ENCODE measurements at places on chromosomes 7 and 10.

DNA sequence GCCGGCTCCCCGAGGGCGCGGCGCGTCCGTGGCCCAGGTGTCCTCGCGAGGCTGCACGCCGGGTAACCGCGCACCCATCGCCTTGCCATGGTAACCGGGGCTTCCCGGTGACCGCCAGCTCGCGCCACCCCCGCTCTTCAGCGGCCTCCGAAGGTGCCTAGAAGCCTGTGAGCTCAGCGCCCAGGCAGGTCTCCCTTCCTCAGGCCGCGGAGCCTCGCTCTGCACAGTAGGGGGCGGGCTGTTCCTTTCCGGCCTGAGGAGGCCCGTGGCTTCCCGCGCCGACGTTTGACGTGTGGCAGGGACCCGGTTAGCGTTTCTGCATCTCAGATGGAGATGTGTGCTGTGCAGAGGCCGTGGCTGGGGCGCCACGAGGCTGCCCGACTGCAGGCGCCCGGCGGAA, 117.1 kb downstream of the DYNC2I1 start:
- DNase-seq = no peak

DNA sequence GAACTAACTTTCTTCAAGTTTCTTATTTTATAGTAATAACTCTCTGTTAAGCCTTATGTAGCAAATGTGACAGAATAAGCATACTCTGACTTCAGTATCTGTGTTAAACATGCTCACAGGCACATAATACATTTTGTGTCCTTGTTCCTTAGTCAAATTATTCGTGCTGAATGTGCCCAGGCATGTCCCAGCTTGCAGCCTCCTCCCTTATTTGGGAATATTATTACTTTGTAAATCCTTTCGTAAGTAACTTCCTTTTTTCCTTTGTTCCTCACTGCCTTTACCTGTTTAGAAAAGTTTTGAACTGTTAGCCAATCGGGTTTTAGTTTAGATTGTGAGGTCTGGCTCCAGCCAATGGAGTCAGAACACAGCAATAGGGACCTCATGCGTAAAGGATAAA, 46.9 kb downstream of the GALNT11 start:
- DNase-seq = no peak

DNA sequence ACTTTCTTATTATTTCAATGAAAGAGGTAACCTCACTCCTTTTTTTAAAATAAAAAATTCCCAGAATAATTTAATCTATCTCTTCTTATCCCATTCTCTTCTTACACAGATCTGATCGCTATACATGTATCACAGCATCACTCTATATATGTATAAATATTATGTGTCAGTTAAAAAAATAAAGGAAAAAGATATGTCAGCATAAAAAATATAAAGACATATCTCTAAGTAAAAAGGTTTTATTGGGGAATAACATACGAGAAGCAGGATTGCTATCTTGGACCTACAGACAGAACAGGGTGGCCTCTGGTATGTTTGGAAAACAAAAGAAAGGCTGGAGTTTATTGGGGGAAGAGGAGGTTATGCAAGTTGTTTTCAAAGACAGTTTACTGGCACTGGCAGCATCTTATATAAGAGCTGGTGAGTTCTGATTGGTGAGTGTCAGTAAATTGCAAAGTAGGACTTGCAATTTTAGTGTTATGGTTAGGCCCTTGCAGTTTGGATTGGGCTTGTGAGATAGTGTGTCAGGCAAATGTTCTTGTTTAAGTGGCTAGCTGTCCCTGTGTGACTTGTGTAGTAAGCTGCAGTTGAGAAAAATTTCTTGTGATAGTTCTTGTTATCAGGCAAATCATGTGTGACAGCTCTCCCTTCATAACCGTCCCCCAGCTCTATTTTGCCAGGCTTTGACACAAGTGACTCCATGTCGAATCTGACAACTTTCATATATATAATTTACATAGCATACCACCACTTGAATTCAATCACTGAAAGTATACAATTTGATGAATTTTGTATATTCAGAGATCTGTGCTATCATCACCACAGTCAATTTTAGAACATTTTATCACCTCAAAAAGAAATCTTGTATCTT, 118.2 kb downstream of the HBP1 start:
- no peak for DNase-seq

GRCh38 chr7:127803626-127804025, 151.6 kb downstream of the SND1 start:
- no peak for DNase-seq

DNA sequence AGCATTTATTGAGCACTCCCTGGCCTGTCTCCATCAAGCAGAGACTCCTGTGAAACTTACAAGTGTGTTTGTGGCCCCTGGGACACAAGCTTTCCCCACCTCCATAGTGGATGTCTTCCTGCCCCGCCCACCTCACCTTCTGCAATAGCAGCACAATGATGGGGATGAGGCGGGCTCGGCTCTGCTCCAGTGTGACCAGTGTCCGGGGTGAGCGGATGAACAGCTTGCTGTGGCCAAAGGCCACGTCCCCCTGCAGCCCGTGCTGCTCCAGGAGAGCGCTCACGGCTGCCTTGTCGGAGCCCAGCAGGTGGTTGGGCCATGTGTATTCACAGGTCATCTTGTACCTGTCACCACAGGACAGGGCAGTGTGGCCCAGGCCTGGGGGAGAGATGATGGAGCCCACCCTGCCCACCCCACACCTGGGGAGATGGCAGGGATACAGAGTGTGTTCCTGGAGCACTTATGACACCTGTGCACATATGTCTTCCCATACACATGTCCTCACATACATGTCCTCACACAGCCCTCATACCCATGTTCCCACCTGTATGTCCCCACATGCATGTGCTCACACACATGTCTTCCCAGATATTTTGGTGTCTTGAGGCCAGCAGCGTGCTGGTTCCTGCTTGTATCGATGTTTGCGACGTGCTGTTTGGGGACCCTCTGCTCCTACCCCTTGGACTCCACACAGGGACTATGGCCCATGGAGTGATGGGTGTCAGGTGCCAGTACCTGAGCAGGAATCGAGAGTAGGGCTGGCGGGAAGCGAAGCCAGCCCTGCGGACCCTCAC, 12.7 kb downstream of the MYO1G start:
- DNase-seq = no peak

- no peak for DNase-seq
Observed at GRCh38 chr10:110857265-110858171, 14.2 kb upstream of the PDCD4 start.

GRCh38 chr7:131858611-131859010, 302.2 kb upstream of the PODXL start:
- DNase-seq = no peak

DNA sequence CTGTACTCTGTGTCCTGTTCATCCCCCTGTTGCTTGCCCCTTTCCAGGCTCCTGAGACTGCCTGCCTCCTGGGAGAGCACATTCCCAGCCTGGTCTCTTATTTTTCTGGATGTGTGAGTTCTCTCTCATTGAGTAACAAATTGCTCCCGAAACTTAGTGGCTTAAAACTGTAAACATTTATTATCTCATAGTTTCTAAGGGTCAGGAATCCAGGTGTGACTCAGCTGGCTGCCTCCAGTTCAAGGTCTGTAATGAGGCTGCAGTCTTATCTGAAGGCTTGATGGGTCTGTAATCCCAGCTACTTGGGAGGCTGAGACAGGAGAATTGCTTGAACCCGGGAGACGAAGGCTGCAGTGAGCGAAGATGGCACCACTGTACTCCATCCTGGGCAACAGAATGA, 53.6 kb upstream of the PRR15 start:
- no peak for DNase-seq

GRCh38 chr7:37440738-37441385, 7.8 kb downstream of the ELMO1 start:
- DNase-seq = no peak

DNA sequence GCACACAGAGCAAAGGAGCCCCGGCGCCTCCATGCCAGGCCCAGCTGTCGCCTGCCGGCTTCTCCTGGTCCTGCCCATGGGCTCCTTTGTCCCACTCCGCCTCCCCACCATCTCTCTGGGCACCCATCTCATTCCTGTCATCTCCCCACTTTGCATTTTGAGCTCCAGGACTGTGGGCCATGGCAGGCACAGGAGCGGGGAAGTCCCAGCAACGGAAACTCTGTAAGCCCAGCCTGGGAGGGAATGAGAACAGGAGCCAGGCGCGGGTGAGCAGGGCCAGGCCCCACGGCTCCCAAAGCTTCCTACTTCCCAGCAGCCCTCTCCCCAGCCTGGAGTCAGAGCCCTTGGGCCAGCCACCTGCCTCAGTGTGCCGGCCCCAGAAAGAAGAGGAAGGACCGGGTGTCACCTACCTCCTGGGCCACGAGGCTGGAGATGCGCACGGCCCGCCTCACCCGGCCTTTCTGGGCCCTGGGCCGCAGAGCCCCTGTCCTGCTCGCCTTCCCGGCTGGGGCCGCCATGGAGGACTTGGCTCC, 23.1 kb downstream of the KCNH2 start:
- DNase-seq = no peak

DNA sequence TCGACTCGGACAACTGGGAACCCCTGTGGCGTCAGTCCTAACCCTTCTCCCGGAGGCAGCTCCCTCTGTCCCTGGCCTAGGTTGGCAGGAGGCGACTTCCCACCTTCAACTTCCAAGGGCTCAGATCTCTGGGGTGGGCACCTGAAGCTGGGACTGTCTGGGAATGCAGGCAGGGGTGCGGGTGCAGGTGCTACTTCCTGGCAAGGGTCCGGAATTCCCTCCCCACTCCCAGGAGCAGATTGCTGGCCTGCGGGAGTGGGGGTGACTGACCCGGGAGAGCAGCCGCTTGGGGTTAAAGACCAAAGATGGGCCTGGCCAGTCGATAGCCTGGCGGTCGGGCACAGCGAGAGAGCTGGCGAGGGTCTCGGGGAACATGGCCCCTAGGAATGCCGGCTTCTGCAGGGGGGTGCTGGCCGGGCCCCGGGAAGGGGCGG, 387 bp downstream of the EPHA1 start:
- no peak for DNase-seq

DNA sequence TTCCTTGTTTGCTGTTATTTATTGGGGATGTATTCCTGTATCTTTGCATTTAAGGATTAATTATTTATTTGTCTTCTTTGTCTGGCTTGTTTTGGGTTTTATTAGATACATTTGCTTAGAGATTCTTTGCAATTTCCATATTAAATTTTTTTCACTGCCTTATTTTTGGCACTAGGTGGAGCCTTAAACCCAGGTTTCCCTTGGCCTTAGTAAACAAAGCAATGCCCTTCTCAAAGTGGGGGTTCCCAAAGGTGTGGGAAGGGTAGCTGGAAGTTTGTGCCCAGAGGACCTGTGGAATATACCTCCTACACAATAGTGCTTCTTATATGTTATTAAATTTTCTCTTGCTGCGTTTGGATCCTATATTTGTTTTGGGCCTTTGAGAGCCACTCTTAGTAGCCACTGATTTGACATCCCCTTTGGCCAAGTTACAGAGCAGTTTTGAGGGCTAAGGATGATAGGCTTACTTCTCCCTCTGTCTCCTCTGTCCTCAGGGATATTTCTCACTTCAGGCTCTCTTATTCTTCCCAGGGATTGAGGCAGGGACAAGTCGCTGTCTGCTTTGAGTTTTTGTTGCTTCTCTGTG, 162.3 kb downstream of the ITGB1 start:
- peak; percentile 25 for DNase-seq

DNA sequence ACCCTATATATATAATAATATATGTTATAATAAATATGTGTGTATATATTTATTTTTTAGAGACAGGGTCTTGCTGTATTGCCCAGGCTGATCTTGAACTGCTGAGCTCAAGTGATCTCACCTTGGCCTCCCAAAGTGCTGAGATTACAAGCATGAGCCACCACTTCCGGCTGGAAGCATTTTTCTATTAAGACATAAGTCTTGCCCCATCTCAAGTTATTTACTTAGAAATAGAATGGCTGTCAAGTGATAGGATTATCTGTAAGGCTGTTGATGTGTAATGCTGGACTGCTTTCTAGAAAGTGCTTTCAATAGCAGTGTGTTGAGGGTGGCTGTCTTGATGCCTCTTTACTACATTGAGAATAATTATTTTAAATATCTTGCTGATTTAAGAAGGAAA, 65.2 kb downstream of the ZMYND11 start:
- DNase-seq = no peak

GRCh38 chr10:17368708-17369272, 85.6 kb downstream of the ST8SIA6 start:
- DNase-seq = no peak

DNA sequence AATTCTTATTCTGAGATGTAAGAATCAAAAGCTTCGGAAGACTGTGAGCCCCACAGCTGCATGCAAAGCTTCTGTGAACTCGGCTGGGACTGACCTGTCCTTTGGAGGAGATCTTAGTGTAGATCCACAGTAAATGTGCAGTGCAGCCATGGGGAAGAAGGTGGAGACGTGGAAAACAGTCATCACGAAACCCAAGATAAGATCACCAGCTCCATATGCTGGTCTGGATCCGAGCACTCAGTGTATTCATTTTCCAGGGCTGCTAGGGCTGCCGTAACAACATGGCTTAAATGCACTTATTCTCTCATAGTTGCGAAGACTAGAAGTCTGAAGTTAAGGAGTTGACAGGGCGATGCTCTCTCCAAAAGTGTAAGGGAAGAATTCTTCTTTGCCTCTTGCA, 143.0 kb upstream of the TCF7L2 start:
- no peak for DNase-seq

- peak; percentile 72 for DNase-seq
Observed at GRCh38 chr7:20786779-20787659, at the start of gene SP8. Gene SP8 (minus strand): TSS chr7:20786886. CDS start chr7:20786798, 88 bp downstream.

- no peak for DNase-seq
Observed at GRCh38 chr7:778271-778967, 51.3 kb upstream of the PRKAR1B start.

DNA sequence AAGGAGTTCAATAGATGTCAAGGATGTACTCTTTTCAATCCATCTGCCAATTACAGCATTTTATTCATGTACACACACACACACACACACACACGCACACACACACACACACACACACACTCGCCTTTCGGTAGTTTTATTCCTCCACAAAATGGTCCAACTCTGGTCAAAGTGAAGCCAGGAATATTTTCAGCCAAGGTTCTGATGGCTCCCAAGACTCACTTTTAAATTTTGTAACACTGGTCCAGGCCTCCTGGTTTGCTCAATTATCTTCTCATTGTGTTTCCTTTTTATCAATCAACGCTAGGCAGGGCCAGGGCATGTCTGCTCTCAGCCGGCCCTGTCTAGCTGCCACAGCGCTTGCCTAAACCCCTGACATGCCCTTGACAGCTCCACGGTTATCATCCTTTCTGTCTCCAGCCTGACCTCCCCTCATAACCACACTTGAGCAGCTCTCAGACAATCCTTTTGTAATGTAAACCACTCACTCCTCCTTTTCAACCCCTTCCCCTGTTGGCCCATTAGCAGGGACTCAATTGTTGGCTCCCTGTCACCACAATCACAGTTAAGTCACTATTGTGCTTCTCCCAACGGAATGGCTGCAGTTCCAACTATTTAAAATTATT, 115.1 kb downstream of the ICA1 start:
- no peak for DNase-seq

DNA sequence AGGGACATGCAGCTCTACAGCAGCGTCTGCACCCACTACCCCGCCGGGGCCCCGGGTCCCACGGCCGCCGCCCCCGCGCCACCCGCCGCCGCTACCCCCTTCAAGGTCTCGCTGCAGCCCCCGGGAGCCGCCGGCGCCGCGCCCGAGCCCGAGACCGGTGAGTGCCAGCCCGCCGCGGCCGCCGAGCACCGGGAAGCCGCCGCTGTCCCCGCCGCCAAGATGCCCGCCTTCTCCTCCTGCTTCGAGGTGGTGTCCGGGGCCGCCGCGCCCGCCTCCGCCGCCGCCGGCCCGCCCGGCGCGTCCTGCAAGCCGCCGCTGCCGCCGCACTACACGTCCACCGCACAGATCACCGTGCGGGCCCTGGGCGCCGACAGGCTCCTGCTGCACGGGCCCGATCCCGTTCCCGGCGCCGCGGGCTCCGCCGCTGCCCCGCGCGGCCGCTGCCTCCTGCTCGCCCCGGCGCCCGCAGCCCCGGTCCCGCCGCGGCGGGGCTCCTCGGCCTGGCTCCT, 631 bp downstream of the OTUD1 start:
- DNase-seq = no peak

Data from H4 (cell line).